ENCODE measurements at places on chromosomes 13 and 19.
A peak's percentile ranks its signal among the peaks of the same experiment; 100 is the strongest.

- no peak for DNase-seq
Measured at GRCh38 chr13:61415749-61416148, at the start of gene PCDH20. Gene PCDH20 (minus strand): TSS chr13:61415849. CDS start chr13:61415158, 691 bp downstream.

- peak; percentile 96 for DNase-seq
Measured at GRCh38 chr19:44891016-44891882, at the start of gene TOMM40. Gene TOMM40 (plus strand): TSS chr19:44891254. CDS start chr19:44891416, 162 bp downstream.

- no peak for DNase-seq
Measured at GRCh38 chr13:27171244-27171826, at the start of gene USP12. Gene USP12 (minus strand): TSS chr13:27171811. CDS start chr13:27171639, 172 bp downstream.

DNA sequence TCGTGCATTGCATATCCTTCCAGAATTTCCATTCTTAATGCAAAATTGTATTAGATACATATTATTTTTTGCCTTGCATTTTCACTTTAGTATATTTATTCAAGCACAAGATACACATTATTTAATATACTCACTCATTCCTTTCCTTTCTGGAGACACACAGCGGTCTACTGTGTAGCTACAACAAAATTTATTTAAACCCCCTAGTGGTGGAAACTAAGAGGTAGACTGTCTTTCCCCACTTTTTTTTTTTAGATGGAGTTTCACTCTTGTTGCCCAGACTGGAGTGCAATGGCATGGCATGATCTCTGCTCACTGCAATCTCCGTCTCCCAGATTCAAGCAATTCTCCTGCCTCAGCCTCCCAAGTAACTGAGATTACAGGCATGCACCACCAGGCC lies 2040.3 kb upstream of the PCDH20 start:
- DNase-seq: peak; percentile 1

DNA sequence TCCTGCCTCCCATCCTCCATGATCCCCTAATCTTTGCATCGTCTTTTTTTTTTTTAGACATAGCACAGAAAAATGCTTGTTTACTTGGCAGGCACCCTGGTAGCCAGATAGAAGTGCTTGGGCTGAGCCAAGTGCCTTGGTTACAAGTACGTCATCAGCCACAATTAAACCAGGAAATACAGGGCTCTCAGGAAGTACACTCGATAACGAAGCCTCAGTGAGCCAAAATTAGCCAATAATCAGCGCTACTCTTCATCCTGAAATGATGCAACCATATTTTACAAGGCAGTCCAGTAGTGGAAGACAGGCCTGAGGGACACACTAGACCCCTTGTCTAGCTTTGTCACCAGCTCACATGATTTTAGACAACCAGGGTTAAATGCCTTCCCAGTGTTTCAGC lies 194.0 kb upstream of the NBEA start:
- peak; percentile 32 for DNase-seq

DNA sequence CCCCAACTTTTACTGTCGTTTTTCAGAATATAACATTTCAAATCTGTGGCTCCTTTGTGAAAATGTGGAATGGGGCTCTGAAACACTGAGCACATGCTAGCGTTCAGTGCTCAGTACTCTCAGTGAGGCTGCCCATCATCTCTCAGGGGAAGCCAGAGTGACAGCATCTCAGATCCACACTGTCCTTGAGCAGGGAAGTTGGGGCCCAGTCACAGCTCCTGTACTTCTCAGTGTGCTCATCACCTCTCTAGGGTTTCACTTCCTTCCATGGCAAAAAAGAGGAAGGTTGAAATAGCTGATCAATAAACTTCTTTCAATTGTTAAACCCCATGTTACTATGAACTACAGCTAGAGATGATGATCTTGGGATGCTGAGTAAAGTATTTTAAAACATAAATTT lies 565.9 kb upstream of the SPRY2 start:
- DNase-seq: no peak

DNA sequence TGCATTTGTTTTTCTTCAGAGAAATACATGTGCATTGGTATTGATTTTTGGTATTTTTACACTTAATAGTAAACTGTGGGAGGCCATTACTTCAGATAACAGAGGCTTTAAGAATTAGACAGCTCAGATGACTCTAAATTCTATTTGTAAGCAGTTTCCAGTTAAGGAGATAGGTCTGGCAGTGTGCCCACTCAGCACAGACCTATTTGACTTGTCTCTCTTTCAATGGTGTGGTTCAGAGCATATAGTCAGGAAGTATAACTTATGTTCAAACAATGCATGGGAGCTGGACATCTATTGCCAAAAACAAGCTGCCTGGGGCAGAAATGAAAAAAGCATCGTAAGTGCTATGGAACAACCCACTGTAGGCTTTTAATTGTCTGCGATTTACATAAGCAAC lies 370.7 kb downstream of the HS6ST3 start:
- no peak for DNase-seq

DNA sequence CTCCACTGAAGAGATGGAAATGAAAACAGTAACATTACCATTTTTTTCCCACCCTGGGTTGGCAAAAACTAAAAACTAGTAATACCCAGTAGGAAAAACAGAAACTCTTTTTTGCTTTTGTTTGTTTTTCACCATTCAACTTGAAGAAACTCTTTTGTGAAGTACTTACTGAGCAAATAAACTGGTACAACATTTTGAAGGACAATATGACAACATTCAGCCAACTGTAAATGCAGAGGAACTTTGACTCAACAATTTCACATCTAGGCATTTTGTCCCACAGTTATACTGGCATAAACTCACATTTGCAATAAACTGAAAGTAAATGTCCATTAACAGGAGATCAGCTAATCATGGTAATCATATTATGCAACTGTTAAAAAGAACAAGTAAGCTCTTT lies 152.5 kb downstream of the RNF17 start:
- no peak for DNase-seq

DNA sequence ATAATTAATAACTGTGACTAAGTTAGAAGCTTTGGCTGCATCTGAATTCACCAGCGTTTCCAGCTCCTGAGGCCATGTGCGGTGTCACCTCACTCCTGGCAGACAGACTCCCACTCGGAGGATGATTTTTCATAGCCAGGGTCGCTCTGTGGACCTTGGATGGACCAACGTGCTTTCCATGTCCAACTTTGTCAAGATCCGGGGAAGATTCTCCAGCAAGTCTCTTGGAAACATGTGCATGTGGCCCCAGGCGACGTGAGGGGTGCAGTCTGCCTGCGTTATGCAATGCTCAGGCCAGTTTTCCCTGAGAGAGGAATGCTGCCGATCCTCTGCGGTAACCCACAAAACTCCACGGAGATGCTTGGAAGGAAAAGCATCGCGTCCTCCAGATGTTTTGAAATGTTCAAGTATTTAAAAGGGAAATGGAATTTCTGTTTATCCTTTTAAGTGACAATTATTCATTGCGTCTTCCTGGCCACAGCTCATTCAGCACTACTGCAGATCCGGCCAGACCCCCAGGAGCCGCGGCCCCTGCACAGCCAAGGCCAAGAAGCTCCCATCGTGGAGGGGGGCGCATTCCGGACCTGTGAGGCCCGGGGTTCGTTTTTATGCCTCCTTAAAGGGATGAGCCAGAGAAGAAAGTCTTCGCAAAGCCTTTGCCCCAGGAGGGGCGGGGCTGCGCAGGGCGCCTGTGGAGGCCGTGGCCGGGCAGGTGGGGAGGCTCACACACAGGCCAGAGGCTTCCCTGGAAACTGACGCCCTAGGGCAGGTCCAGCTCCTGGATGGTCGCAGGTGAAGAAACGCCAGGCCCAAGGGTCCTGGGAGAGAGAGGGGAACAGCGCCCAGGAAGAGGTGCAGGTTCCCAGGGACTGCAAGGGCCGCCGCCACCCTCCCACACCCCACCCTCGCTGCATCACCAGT lies 46.0 kb downstream of the C13orf46 start:
- peak; percentile 94 for DNase-seq

GRCh38 chr13:40341501-40341900 lies 324.9 kb downstream of the FOXO1 start:
- DNase-seq: no peak

GRCh38 chr13:106172176-106172905 lies 363.1 kb downstream of the EFNB2 start:
- no peak for DNase-seq

DNA sequence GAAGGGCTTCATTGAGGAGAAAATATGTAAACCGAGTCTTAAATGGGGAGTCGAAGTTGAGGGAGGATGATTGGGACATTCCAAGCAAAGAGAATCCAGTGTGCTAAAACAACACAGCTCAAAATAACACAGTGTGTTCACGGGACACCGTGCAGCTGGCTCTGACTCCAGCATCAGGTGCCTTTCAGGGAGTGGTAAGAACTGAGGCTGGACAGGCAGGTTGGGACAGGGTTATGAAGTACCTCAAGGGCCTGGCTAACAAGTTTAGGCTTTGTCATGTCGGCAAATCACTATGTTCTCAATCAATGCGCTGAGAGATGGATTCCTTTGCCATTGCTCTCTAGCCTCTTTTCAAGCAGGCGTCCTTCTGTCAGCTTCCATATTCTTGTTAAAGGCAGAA lies 27.5 kb upstream of the WDFY2 start:
- DNase-seq: no peak

DNA sequence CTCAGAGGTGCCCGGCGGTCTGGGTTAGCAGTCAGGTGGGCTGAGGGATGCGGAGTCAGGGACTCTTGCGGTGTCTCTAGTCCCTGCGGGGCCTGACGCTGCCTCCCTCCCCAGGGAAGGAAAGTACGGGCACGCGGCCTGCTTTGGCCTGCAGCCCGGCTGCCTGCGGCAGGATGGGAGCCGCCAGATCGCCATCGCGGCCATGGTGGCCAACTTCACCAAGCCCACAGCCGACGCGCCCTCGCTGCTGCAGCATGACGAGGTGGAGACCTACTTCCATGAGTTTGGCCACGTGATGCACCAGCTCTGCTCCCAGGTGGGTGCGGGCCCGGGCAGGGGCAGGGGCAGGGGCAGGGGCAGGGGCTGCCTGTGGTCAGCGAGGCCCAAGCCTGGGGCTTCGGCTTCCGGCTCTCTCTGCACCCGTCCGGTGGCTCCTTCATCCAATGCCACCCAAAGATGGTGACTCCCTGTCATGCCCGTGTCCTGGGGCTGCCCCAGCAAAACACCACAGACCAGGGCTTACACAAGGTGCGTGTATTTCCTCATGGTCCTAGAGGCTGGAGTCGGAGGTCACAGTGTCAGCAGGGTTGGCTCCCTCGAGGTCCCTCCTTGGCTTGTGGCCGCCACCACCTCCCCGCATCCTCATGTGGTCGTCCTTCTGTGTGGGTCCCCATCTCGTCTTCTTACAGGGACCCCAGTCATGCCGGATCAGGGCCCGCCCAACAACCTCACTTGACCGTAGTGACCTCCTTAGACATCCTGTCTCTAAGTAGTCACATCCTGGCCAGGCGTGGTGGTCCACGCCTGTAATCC lies 11.3 kb upstream of the ZNF554 start:
- no peak for DNase-seq

All from A172 (cell line).